ENCODE measurements at places on chromosomes 3 and 15.

DNA sequence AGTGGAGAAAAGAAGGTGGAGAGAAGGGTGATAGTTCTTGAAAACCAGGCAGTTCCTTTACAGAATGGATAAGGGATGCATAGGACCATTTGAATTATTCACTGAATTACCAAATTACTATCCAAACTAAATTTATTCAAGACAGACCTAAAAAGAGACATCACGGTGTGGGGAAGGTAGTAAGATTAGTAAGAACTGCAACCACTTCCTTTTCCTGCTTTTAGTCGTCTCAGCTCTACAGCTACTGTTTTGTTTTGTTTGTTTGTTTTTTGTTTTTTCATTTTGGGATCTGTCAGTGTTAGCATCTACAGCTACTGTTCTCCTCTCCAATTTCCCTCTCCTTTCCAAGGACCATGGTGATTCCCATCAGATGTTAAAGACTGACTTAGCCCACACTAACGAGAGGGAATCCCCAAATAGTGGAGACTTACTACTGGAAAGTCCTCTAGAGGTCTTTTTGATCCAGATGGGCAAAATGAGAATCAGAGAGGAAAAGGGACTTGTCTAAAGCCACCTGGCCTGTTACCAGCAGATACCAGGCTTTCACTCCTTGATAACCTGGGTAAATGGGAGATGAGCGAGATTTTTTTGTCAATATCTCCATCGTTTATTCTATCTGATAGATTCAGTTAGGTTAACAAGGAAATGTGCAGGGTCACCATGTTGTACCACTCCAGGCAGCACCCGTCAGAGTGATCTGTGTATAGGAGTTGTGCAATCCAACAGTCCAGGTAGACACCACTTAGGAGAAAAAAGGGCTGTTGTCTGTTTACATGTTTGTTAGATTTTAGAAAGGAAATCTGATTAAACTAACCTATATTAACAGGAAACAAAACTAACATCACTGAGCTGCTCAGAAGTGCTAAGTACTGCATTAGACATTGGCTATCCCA is 6.0 kb downstream of the HCLS1 start:
- no peak for DNase-seq

DNA sequence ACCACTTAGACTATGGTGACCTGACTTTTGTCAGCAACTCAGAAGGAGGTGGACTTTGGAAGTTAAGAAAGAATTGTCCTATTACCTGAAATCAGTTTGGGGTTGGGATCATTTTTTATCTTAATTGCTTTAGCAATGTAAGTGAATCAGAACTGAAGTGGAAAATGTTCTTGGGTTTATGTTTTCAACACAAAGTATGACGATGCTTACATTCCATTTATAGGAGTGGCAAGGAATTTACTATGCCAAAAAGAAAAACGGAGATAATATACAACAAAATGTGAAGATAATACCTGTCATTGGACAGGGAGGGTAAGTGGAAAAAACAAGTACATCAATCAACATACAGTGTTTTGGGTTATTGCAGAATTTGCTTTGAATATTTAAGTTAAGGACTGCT is 116.1 kb downstream of the PDE8A start:
- no peak for DNase-seq

DNA sequence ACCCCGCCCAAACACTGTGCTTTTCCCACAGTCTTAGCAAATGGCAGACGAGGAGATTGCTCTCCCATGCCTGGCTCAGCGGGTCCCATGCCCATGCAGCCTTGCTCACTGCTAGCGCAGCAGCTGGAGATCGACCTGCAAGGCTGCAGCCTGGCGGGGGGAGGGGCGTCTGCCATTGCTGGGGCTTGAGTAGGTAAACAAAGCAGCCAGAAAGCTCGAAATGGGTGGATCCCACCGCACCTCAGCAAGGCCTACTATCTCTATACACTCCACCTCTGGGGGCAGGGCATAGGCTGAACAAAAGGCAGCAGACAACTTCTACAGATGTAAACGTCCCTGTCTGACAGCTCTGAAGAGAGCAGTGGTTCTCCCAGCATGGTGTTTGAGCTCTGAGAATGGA is 27.2 kb upstream of the WDR5B start:
- DNase-seq: no peak

GRCh38 chr3:38374221-38374620 is 27.6 kb downstream of the XYLB start:
- DNase-seq: no peak

- DNase-seq: no peak
These were observed 108.4 kb downstream of the ZNF609 start for GRCh38 chr15:64568765-64569164.

GRCh38 chr3:178520451-178520850 is 15.8 kb upstream of the KCNMB2 start:
- no peak for DNase-seq
